HT-29 (cell line): ENCODE measurements at places on chromosomes 5 and 9.

- DNase-seq, result no peak
Measured at GRCh38 chr9:122366074-122366660, 4.7 kb upstream of the PTGS1 start.

DNA sequence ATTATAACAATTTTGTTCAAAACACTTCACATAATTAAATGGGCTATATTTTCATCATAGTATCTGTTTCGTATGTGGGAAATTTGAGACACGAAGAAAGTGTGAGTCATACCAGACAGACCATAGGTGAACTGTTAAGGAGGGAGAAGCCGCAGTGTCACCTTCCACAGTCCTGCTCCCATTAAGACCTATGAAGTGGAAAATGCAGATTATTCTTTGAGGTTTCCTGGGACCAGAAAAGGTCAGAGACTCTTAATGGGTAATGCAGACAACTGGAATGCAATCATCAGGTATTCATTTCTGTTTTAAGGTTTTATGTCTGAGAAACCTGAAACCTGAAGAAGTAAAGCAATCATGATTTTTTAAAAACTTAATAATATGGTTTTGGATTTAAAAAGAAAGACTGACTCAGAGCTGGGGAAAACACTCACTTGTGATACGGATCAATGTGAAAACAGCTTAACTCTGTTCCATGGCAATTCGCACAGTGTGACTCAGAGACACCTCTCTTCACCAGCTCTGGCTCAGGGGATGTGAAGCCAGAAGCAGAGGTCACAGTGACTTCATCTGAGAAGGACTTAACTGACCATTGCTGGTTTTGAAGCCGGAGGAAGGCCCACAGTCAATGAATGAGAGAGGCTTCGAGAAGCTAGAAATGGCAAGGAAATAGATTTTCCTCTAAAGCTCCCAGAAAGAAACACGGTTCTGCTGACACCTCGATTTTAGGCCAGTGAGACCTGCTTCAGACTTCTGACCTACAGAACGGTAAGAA, 17.2 kb upstream of the GCNT1 start:
- DNase-seq, result no peak

DNA sequence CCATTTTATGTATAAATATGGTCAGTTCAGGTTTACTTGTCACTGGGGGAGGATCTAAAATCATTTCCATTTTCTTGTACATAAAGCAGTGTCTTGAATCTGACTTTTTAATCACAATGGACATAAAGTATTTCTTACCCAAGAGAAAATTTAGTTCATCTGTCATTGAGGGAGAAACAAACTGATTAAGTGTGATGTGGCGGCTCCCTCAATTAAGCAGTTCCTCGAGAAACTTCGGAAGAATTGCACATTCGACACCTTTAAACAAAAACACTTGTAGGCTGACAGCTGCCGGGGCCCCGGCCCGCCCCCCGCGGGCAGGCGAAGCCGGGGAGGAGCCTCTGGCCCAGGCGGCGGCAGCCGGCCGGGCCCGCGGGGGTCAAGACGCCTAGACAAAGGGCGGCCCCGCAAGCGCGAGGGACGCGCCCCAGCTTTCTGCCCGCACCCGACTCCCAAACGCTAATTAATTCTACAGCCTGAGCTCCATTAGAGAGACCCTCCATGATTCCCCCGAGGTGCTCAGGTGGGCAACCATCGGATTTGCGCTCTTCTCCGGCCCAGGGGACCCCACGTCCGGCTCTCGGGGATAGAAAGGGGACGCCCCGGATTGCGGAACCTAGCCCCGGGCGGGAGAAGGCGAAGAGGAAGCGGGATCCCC, 750 bp downstream of the TRIM36 start:
- DNase-seq, result no peak

DNA sequence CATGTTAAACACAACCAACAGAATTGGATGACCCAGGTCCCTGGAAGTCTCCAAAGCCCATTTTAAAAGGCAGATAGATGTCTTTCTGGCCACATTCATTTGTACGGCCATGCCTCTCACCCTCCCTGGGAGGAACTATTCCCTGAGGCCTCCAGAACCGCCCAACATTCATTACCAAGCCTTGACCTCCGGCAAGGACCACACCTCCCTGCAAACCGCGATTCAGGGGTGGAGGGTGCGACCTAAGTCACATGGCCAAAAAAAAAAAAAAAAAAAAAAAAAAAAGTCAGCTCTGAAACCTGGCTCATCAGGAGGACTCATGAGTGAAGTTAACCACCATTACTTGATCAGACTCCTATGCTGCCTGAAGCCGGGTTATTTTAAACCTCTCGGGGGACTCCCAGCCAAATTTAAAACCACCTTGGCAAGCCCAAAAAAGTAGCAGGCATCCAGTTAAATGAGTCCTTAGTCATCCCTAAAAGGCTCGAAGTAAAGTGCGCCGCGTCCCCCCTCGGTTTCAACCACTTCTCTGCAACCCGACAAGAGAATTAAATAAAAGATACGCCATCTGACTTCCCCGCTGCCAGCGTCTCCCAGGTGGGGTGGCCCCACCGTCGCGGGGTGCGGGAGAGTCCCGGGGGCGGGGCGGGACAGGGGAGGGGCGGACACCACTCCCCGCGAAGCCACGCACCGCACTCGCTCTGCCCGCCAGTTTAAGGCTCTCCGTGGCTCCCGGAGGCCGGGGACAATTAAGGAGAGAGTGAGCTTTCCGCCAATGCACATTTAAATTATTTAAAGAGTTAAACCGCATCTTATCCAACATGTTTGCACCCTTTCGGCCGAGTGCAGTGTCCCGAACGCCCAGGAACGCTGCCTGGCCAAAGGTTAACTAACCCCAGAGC, 2.3 kb downstream of the KLF9 start:
- peak; percentile 38 for DNase-seq

- DNase-seq, result no peak
Measured at GRCh38 chr5:4942831-4943178, 197.3 kb upstream of the ADAMTS16 start.

GRCh38 chr9:14025741-14026140, 288.2 kb downstream of the NFIB start:
- DNase-seq, result no peak

- DNase-seq, result no peak
Measured at GRCh38 chr9:28207657-28208056, 634.4 kb upstream of the C9orf72 start.

DNA sequence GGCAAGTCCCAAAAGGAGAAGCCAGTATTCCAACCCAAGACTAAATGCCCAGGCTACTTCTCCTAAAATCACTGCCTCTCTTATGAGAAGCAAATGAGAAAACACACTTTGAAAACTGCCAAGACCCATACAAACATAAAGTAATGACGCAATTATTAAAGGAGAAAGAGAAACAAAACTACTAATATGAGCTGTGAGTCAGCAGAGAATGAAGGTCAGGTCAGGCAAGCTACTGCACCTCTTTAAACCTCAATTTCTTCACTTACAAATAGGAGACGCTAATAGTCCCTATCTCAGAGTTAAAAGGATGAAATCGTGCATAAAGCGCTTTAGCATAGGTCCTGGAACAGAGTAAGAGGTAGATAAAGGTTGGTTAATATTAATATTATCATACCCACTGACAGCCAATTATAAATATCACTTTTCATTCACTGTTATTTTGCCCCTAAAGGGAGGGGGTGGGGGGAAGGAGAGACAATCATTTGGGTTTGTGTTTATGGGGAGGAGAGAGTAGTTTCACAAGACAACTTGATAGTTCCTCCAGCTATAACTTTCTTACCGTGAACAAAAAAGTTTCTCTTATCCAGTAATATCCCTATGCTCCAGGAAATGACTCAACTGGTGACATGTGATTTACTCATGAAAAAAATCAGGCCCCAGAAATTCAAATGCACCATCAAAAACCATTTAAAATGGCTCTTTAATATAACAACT, 3.6 kb downstream of the PSMB7 start:
- no peak for DNase-seq

- peak; percentile 51 for DNase-seq
Measured at GRCh38 chr5:56737002-56737621, 78.2 kb upstream of the MAP3K1 start.

- DNase-seq, result no peak
Measured at GRCh38 chr5:30287890-30288289, 905.6 kb upstream of the CDH6 start.

- DNase-seq, result no peak
Measured at GRCh38 chr9:134211811-134212485, 47.6 kb upstream of the RNU6ATAC start.

DNA sequence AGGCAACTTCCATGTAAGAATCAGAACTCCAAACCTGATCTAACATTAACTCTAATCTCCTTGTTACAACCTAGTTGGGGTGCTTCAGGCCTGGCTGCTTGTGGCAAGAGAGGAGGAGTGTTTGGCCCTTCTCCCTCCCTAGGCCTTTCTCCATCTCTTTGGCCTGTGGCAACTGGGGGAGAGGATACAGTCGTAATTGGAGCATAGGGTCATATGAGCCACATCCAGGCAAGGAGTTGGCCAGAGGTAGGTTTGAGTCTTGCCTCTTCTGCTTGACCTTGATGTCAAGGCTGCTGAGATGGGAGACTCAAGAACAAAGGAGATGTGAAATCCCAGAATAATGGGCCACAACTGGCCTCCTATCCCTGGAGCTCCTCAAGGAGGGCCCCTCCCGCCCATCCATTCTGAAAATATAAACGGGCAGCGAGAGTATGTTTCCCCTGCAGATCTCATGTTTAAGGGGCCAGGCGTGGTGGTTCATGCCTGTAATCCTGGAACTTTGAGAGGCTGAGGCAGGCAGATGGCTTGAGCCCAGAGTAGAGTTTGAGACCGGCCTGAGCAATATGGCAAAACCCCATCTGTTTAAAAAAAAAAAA, 59.3 kb upstream of the ANGPTL2 start:
- DNase-seq, result no peak

- no peak for DNase-seq
Measured at GRCh38 chr9:23288545-23288944, 537.5 kb downstream of the ELAVL2 start.

DNA sequence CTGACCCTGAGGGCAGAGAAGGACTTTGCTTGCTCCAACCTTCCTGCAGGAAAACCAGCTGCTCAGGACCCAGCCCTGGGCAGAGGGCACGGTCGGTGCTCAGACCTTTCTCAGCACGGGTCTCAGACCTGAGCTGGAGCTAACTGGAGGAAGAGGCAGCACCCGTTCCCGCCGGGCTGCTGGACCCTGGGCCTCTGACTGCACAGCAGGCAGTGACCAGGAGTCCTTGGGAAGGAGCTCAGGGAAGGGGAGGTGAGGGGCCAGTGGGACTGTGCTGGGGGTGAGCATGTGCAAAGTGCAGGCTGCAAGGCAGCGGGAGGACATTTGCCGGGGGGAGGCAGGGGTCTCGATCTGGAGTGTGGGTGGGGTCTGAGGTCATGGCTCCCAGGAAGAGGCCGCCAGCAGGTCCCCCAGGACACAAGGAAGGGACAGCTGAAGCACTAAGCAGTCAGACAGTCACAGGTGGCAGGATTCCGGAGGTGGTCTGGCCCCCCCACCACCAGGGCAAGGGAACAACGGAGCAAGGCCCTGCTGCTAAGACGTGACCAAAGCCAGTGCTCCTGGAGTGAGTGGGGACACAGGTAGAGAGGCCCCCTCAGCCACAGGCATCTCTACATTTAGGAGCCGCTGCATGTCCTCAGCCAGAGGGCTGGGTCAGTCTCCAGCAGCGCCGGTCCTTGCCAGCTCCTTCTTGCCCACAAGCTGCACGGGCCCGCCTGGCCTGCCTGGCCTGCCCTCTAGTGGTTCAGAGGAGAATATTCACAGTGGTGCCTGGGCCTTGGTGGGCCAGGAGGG, 4.8 kb upstream of the DPM2 start:
- peak; percentile 57 for DNase-seq

- no peak for DNase-seq
Measured at GRCh38 chr5:10527281-10527950, 36.5 kb upstream of the ANKRD33B start.

DNA sequence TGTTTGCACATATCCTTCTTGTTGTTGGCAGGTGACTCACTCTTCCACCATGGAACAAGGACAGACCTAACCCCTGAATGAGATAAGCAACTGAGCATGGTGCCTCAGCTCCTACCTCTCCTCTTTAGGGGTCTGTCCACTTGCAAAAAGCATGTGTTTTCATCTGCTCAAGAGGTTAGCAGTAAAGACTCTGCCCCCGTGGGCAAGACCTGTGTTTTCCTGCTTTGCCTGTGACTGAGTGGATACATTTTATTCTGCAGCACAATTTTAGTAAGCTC, 111.0 kb upstream of the LIFR start:
- DNase-seq, result no peak

- DNase-seq, result no peak
Measured at GRCh38 chr5:3878267-3878666, 282.6 kb downstream of the IRX1 start.

DNA sequence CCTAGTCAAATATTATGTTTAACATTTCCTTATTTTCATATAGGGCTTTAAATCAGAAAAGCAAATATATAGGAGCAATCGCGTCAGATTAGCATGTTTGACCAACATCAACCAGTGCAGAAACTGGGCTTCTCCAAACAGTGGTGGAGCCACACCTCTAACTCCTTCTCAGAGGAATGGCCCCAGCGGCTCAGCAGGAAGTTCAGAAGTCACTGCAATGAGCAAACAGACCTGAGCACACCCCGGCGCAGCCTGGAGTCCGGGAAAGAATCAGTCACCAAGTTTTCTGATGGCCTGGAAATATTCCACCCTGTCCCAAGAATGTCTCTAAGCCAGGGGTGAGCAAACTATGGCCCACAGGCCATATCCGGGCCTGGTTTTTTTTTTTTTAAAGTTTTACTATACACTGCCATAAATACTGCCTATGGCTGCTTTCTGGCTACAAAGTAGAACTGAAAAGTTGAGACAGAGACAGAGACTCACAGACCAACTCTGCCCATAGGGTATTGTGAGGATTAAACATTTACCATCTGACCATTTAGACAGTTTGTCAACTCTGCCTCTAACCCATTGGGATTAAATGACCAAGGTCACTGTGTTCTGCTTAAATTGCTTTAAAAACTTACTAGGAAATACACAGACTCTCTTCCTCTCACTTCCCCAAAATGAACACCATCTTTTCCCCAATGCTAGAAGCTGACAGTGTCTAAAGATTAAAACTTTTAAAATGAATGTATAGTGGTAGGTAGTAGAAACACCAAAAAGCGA, 5.4 kb downstream of the GOLM1 start:
- DNase-seq, result peak; percentile 91

- DNase-seq, result no peak
Measured at GRCh38 chr5:53110156-53110555, 599 bp upstream of the MOCS2 start.

DNA sequence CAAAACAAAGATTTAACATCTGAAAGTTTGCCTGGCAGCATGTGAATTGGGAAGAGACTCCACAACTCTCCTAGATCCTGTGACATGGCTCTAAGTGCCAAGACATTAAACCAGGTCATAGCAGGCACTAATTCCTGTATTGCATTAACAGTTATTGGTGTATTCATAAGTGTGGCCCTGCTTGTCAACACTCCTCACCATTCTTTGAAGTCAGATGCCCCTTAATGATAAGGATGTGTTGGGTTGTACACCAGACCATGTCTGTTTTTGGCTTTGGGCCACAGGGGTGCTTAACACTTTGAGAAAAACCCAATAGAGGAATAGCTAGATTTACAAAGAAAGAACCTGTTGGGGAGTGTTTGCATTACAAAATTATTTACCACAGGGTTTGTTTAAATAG, 43.4 kb upstream of the PDE8B start:
- no peak for DNase-seq
